Hematopoietic multipotent progenitor cell treated with erythropoietin and hydrocortisone succinate and interleukin-3 and kit ligand, for 8 days (in vitro differentiated cells): ENCODE measurements at places on chromosomes 11 and 22.

DNA sequence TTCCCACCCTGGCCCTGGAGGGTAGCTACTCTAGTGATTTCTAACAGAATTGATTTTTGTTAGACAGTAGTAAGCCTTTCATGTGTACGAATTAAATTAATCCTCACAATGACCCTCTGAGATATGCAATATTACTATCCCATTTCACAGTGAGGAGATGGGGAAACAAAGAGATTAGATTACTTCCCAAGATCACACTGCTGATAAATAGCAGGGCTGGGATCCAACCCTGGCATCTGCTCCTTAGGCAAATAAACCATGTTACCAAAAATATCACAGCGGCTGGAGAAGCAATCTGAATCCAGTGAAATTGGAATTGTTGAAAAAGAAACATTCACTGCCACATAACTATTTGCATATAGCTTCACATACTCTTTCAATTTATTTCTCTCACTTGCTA is 12.8 kb upstream of the CAVIN3 start:
- DNase-seq = no peak

- DNase-seq = no peak
These were observed 37.1 kb downstream of the TAF1D start for GRCh38 chr11:93704237-93704636.

DNA sequence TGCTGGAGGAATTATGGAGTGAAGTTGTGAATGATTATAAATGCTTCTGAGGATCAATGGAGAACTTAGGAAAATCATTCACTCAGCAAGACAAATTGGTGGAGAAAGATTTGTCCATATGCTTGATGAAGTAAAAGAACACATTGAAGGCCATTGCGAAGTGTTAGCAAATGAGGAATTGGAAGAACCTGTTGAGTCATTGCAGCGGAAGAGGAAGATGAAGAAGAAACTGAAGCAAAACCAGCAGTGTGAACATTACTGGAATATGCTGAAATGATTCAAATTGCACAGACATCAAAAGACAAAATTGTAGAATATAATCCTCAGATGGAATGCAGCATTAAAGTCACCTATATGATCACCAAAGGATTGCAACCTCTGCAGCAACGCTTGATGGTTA is 168.1 kb downstream of the ADAMTS15 start:
- no peak for DNase-seq

GRCh38 chr22:43881091-43882061 is 10.4 kb downstream of the PNPLA5 start:
- DNase-seq = no peak

GRCh38 chr22:45828841-45829240 is 148.1 kb downstream of the WNT7B start:
- DNase-seq = no peak

DNA sequence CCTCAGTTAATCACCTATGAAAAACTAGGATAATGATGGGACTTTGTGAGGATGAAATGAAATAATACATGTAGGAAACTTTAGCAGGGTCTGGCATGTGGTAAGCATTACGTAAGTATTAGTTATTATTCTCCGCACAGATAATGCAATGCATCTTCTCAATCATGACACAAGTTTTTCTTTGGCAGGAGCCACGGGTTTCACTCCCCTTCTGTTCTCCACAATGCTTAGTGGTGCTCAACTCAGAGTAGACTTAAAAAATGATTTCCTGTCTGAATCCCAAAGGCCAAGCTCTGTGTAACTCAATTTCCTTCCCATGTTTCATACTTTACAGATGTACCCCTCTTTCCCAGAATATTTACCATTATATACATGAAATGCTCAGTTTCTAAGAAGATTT is 82.9 kb downstream of the CCDC34 start:
- no peak for DNase-seq

DNA sequence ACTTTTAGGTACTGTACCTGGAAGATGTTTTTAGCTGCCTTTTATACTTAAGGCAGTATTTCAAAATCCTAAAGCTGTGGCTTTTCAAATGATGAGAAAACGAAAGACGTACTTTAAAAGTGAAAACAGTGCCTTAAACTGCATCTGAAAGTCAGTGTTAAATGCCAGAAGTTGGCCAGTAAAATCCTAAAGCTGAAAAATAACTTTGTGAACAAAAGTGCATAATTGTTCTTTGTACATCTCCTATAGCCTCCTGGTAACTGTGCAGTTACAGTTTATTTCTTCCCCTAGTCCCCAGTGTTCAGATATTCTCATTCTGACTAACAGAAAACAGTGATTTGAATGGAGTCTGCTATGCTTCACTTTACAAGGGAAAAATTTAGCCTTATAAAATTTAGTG is 6.8 kb downstream of the EED start:
- no peak for DNase-seq

DNA sequence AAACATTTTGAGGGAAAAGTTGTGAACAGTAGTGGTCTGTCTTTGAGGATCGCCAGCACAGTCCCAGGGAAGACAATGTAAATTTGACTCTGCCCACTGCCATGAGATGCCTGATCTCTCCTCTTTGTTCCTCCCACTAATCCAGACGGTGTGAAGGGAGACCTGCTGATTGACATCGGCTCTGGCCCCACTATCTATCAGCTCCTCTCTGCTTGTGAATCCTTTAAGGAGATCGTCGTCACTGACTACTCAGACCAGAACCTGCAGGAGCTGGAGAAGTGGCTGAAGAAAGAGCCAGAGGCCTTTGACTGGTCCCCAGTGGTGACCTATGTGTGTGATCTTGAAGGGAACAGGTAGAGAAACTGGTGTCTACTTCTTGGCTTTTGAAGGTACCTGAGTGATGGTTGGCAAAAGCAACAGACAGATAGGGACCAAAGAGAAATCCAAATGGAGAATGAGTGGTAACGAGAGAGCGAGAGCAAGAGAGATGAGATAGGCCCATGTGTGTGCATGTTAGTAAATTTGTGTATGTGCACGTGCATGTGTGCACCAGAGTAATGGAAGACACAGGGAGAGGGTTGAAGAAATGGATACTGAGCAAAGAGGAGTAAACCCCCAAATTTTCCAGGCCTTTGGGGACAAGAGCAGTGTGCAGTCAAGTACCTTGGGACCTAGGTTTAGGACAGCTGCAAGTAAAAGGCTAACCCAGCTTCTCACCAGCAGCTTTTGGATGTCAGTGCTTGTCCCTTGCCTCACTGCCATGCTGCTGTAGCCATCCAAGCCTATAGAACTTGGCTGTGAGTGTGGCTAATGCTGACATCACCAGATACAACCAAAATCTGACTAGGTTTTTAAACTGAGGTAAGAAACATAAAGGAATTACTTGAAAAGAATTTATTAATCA is 1.9 kb downstream of the NNMT start:
- DNase-seq = no peak

DNA sequence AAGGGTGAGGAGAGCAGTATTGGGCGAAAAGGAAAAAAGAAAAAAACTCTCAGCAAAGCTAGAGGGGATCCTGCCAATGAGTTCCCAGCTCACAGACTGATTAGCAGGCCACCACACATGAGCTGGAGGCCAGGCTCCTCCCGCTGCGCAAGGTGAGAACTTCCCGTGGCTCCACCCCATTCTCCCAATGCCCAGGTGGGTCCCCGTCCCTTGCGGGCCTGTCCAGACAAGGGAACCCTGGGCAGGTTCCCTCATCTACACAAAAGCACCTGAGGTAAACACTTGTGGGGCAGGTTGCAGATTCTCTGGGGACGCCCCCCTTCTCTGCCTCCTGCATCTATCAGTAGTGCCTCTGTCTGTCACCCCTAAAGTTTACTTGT is 46.5 kb downstream of the CDPF1 start:
- no peak for DNase-seq

- no peak for DNase-seq
These were observed 48.9 kb upstream of the SHANK2 start for GRCh38 chr11:71301046-71301857.

- no peak for DNase-seq
These were observed 1491.9 kb downstream of the TBC1D22A start for GRCh38 chr22:48254311-48254873.

DNA sequence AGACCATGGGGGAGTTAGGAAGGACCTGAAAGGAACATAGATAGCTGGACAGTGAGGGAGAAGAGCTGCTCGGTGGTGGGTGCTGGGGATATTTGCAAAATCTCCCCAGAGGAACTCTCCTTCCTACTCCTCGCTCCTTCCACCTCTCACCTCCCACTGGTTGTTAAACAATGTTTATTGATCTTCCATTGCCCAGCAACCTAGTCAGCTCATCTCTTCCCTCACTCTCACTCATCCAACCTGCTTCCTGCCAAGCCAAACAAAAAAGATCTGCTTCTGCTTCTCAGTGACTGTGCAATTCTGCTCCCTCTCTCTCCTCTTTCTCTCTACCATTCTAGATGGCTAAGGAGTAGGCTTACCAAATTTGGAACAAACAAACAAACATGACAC is 115.0 kb downstream of the SLC1A2 start:
- no peak for DNase-seq

GRCh38 chr11:118791111-118791960 is at the start of gene DDX6:
DDX6 (minus strand) TSS chr11:118791164; CDS start chr11:118786251, 4,913 bp downstream.
- DNase-seq = peak; percentile 79

DNA sequence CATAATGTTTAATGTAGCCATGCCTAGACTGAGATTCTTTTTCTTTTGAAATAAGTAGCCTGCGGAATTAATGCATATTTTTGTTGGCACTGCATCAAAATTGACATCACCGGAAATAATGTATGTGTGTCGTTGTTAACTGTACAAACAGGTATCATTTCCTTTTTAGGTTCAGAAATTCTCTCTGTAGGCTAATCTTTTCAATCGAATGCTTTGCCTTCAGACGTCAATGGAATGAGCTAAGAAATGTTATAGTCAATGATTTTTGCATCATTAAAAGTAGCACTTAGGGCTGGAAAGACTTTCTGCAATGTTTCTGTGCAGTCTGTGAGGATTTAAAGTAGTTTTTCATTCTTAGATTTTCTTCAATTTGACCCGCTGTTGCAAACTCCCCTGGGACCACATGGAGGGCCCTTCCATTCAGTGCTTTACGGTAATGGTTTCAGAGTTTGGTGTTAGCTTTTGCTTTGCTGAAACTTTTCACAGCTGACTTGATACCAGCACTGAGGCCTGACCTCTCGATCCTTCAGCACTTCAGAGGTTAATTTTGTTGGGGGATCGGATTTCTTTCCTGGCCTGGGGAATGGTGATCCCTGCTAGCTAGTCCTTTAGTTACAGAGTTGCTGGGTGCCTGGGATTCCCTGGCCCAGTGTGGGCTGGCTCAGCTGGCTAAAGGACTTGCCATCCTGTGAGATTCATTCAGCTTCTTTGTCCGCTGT is 137.8 kb downstream of the DBX1 start:
- no peak for DNase-seq

DNA sequence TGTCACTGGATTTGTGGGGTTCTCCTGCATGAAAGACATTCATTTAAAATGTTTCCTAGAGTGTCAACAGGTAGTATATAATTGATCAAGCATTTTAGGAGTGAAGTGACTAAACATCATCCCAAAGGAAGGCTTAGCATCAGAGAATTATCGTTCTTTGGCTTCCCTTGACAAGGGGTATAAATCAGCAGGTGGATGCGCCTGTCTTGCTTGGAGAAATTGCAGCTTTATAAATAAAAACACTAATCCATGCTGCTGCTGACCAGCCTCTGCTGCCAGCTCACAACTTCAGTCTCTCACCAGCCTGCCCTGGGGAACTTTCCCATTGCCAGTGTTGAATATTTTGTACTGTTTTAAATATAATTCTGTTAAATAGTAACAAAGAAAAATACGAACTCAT is 1184.7 kb upstream of the TENM4 start:
- no peak for DNase-seq

DNA sequence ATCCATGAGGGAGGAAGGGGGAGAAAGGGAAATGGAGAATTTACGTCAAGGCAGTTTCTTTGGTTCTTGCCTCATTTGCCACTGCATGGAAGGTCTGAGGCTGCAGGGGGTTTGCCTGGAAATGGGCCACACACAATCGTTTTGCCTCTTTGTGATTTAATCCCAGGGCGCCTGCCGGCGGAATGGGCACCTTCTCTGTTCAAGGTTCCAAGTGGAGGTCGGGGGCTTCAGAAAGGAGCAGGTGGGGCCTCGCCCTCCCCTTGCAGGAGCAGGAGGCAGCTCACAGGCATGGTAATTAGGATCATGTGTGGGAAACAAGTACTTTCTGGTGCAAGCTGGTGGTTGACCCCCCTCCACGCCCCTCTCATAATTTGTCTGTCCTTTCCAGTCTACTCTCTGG is 29.9 kb downstream of the MPPED1 start:
- no peak for DNase-seq

GRCh38 chr22:44691796-44692661 is 10.0 kb upstream of the PRR5 start:
- no peak for DNase-seq

GRCh38 chr11:114195151-114195550 is 101.0 kb upstream of the NNMT start:
- DNase-seq = no peak

DNA sequence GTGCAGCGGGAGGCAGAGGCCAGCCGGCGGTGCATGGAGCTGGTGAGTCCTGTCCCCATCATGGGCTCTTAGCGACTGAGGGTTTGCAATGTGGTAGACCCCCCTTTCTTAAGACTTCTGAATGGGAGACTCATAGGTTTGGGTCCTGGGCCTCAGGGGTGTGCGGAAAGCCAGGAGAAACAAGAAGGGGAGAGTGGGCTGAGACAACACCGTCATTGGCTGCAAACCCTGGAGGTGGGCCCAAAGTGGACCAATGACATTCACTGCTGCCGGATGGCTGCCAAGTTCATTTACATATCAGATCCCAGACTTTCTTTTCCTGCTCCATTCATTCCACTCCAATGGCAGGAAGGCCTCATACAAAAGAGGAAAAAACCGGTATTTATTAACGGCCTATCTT is 213.3 kb downstream of the MYO18B start:
- no peak for DNase-seq

DNA sequence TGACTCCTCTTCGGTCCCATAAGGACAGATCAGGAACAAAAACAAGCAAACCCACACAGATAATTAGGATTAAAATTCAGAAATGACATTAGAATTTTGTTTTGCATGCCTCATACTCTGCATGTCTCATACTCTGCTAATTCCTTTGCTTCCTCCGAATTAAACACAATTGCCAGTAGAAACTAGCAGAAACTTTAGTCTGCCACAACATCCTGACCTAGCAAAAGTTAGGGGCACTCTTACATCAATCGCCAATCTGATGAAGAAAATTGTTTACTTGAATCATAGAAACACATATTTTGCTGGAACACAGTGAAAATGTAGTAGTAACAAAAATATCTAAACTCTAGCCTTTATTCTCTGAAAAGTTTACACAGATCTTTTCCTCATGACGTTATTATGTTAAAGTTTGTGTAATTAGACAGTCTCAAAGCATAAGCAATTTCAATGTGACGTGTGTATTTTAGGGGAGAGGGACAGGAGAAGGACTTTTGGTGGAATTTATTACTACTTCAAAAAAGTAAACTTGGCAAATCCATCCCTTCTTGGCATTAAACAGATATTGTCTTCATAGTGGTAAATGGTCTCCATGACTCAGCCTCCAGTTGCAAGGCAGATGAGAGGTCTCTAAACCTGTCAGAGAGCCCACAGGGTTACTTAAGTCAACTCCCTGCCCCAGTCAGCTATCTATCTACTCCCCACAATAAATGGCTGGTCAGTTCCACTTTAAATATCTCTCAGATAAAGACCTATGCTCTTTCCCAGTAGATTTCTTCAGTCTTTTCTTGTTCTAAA is 249.8 kb upstream of the UBASH3B start:
- DNase-seq = no peak
